ENCODE measurements at places on chromosomes 12 and 14.

GRCh38 chr12:45324391-45324790 is 108.5 kb downstream of the ANO6 start:
- DNase-seq: no peak

- no peak for DNase-seq
These were observed 359.0 kb downstream of the NAV3 start for GRCh38 chr12:78189656-78190055.

DNA sequence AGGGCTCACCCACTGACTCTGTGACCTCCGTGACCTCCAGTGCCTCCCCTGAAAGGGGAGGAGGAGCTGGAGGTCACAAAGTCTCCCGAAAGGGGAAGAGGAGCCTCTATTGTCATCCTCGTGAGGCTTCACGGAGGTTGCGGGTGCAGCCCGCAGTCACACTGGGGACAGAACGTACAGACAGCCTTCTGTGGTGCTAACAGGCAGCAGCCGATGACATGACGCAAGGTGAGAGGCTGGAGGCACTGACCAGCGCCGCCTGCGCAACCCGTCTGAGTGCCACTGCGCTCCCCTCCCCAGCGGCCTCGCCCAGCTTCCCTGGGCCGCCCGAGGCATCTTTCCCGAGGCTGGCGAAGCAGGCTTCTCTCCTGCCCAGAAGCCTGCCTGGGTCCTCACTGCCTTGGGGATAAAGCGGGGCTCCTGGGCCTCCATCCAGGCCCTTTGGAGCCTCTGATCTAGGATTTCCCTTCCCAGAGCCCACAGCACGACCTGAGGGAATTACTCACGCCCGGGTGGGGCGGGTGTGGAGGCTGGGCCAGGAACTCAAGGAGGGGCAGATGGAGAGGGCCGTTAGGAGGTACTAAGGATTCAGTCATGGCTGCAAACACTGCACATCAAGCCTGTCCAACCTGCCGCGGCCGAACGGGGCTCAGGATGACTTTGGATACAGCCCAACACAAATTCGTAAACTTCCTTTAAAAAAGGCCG is 12.3 kb upstream of the LBHD2 start:
- no peak for DNase-seq

GRCh38 chr12:48420039-48420775 is 52.2 kb upstream of the ANP32D start:
- DNase-seq: no peak

DNA sequence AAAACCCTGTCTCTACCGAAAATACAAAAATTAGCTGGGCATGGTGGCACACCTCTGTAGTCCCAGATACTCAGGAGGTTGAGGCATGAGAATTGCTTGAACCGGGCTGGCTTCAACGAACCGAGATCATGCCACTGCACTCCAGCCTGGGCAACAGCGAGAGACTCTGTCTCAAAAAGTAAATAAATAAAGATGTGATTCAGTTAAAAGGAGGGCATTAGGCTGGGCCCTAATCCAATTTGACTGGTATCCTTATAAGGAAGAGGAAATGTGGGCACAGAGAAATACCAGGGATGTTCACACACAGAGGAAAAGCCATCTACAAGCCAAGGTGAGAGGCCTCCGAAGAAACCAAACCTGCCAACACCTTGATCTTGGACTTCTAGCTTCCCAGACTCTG is 10.1 kb upstream of the DCAF4 start:
- no peak for DNase-seq

DNA sequence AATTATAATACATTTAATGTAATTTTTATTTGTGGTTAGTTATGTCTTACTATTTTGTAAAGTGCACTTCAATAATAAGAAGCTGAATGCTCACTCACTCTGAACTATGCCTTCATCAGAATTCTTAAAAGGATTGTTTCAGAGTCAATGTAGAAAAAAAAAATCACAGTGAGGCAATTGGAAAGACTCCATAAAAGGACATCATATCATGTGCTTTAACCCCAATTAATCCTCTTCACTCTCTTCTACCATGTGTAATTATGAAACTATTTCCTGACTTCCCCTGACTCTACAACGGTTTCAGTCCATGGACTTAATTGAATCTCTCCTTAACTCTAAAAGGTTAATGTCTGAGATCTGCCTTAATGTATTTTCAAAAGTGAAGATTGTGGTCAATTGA is 250.4 kb upstream of the ALG10 start:
- no peak for DNase-seq

DNA sequence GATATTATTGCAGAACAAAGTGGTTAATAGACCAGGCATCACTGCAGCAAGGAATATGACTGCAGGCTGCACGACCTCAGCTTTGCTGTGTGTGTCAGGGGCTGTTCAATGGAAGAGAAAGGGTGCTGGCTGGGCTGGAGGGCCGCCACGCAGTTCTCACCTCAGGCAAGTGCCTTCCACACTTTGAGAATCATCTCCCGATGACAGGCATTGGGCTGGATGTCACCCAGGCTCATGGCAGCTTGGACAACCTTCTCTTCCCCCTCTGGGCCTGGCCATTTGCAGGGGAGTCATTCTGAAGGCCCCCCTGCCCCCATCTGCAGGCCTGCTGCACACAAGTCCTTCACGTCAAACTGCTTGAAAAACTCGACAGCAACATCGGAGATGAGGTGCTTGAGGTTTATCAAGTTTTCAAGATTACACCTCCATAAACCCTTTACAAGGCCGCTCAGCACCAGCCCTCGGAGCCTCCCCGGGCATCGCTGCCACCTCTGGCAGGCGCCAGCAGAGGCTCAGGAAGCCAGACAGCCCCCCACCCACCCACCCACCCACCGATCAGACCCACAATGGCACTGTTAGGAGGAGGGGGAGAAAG is 165.9 kb upstream of the GSC start:
- no peak for DNase-seq

DNA sequence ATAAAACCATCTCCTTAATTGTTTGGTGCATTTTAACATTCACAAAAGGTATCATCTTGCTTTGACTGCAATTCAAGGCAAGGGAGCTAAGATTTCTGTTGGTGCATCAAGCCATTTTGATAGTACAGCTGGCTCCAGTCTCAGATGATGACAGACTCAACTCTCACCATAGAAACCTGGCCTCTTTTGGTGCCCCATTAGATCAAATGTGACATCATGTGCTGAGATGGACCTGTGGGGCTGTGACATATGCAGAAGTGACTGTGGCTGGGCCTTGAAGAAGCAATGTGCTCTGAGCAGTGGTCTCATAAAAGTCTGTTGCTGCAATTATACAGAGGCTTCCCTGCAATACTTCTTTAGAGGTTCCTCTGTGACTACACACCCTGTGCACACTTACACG is 88.4 kb downstream of the SLC2A13 start:
- DNase-seq: no peak

GRCh38 chr12:21542403-21542802 is 16.3 kb downstream of the SPX start:
- no peak for DNase-seq

DNA sequence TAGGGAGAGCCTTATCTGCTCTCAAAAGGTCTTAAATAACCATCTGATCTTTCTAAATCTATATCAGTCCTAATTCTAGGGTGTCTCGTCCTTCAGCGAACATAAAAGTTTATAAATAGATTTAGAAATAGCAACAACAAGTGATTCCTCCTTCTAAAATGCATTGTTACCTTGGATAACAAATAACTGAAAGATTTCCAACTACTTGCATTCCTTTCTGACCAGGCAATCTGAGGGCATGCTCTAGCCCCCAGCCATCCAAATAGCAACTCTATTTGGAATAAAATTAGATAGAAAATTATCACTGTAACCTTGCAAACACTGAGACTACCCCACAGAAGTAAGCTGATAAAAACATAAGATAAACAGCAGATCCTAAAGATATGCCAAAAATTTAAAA is 21.8 kb upstream of the KRR1 start:
- DNase-seq: no peak

DNA sequence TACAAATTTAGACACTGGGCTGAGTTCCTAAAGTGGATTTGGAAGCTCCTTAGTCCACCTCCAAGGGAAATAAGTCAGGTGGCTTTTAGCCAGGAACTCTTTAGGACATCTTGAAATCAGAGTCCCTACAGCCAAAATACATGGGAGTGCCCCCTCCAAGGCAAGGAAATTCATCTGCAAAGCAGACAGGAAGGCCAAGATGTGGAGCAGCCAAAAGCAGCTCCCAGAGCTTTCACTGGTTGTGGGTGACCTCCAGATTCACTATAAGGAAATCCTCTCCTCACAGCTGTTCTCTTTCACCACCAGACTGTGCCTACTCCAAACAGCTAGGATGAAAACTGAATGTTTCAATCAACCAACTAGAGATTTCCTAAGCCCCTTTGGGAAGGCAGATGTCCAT is 6.6 kb downstream of the TTC9 start:
- DNase-seq: no peak

- no peak for DNase-seq
These were observed 10.8 kb upstream of the TEX22 start for GRCh38 chr14:105387530-105387922.

DNA sequence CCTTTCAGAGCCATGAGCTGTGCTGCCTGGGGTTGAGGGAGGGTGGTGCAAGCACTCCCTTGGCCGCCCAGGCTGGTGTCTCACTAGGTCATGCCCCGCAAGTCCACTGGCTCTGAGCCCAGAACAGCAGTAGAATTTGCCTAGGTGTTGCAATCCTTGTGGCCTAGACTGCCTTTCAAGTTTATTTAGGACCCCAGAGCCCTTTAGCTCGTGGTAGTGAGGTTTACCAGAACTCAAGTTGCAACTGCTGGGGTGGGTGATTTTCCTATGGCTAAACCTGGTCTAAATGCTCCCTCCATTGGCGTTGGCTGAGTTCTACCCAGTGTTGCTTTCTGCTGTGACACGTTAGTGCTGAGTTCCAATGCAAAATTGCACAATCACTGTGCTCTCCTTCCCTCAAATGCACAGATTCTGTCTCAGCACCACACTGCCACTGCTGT is 287.2 kb downstream of the BCAT1 start:
- no peak for DNase-seq

GRCh38 chr12:2343681-2344080 is 290.9 kb downstream of the CACNA1C start:
- DNase-seq: no peak

DNA sequence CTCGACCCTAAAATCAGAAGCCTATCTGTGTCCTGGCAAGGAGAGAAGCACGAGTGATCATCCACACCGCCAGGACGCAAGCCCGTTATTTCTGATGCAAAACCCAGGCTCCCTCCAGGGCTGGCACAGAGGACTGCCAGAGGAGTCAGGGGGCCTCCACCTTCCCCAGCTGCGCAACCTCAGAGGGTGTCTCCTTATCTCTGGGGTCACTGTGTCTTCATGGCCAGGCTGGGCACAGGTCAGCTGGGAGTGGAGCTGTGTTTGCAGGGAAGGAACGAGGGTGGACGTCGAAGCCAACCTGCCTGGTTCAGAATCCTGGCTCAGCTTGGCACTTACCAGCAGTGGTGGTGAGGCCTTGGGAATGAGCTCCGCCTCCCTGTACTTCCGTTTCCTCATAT is 12.0 kb upstream of the SERPINA3 start:
- DNase-seq: no peak

DNA sequence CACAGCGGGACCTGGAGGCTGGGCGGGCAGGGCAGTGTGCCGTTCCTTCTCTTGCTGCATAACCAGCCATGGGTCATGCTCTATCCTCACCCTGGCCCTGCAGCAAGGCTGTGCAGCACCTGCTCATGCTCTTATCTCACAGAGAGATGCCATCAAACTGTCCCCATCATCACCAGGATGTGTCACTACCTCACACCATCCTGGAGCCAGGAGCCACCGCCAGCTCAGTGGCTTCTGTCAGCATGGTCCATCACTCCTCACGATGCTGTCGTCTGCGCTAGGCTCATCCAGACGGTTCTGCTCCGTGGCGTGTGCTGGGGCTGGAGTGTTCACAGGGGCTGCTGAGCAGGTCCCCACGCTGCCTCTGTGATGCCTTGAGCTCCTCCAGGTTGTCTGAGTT is 77.2 kb upstream of the DYNC1H1 start:
- DNase-seq: no peak

GRCh38 chr12:51867371-51867770 is 18.9 kb upstream of the FIGNL2 start:
- no peak for DNase-seq

DNA sequence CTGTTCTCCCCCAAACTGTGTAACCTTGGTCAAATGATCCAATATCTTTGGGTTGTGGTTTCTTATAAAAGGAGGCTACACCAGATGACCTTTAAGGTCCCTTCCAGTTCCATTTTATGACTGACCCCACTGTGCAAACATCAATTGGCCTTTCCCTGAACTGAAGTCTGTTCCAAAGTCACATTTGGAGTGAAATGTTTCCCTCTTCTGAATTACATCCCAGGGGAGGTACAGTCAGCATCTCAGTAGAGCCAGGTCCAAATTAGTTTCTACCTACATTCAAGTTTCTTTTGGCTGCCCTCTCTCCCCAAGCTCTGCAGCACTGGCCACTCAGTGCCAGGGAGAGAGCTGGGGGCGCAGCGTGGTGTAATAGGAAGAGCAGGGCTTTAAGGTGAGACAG is 34.4 kb downstream of the LIMA1 start:
- DNase-seq: no peak

GRCh38 chr12:64679487-64680001 is 69.2 kb downstream of the RASSF3 start:
- DNase-seq: no peak

- no peak for DNase-seq
These were observed 123.3 kb upstream of the MED13L start for GRCh38 chr12:116400636-116401372.

- no peak for DNase-seq
These were observed 776.0 kb downstream of the GALC start for GRCh38 chr14:87217023-87217422.

DNA sequence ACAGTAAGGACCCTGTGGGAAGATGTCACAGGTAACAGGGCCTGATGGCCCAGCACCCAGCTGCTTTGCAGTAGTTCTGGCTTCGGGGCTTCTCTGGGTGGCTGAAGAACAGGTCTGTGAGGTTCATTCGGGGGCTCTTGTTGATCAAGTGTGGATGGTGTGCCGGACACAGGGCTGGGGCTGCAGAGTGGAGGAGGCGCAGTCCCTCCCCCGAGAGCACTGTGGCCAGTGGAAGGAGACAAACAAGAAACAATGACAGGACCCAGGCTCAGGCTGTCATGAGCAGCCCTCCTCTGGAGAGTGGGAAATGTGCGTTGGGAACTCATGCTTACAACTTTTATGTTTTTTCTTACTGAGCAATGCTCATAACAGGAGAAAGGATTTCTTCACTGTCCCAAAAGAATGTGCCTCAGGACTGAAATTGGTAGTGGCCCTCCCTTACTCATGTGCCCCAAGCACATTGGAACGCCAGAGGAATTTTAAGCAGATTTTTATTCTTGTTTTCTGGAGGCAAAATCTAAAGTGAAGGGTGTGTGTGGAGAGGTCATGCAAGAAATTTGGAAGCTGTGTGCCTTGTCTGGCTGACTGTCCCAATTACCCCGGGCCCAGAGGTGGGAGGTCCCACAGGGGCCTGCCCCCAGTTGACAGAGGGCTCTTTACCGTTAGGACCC is 233.8 kb downstream of the CACNA1C start:
- no peak for DNase-seq

DNA sequence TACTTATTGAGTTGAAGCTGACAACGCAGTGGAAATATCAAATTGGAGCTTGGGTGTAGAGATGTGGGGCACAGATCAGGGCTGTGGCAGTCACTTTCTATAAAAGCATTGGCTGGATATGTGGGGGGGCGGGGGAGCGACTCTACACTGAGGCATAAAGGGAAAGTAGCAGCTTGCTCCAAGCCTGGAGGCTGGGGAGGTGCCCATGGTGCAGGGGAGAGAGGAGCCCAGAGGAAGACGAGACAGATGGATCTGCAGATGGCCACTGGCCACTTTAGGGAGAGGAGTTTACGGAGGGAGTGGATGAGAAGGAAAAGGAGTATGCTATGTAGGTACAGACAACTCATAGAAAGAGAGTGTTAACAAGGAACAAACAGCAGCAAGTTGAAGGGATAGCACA is 13.5 kb upstream of the NGB start:
- DNase-seq: peak; percentile 95
